ENCODE measurements at places on chromosomes 2 and 18.

DNA sequence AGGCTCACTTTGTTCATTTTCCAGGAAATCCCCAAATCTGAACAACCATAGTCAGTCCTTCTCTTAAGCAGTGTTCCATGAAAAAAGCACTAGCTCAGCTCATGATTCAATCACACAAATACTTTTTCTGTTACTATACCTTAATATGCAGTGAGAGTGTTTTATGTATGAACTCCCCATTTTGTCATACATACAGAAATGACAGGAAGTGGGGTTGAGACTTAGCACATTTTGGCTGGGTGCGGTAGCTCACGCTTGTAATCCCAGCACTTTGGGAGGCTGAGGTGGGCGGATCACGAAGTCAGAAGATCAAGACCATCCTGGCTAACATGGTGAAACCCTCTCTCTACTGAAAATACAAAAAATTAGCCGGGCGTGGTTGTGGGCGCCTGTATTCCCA, 55.2 kb upstream of the DTNB start:
- no peaks in the 10 kb centered on the region for H3K4me1 ChIP-seq
- DNase-seq, result no peak
- H3K4me3 ChIP-seq, result no peak overlapping the region
- no peaks in the 10 kb centered on the region for H3K36me3 ChIP-seq
- H3K27me3 ChIP-seq, result no peaks in the 10 kb centered on the region

DNA sequence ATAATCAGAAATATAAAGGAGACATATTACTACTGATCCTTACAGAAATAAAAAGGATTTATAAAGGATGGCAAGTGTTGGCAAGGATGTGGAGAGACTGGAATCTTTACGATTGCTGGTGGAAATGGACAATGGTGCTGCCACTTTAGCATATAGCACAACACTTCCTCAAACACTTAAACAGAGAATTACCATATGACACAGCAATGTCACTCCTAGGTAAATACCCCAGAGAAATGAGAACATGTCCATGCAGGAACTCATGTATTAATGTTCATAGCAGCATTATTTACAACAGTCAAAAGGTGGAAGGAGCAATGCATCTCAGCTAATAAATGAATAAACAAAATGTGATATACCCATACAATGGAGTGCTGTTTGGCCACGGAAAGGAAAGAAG, 137.5 kb downstream of the NDUFA10 start:
- no peak overlapping the region for H3K4me3 ChIP-seq
- no peaks in the 10 kb centered on the region for H3K36me3 ChIP-seq
- no peaks in the 10 kb centered on the region for H3K4me1 ChIP-seq

GRCh38 chr2:110977403-110977802, 143.3 kb upstream of the BCL2L11 start:
- H3K36me3 ChIP-seq, result no peaks in the 10 kb centered on the region
- no peaks in the 10 kb centered on the region for H3K27me3 ChIP-seq
- H3K4me3 ChIP-seq, result no peak overlapping the region
- DNase-seq, result no peak
- H3K27ac ChIP-seq, result no peak overlapping the region

GRCh38 chr2:145287736-145288135, 767.8 kb upstream of the ZEB2 start:
- DNase-seq, result no peak
- no peak overlapping the region for H3K4me3 ChIP-seq
- H3K36me3 ChIP-seq, result no peaks in the 10 kb centered on the region

DNA sequence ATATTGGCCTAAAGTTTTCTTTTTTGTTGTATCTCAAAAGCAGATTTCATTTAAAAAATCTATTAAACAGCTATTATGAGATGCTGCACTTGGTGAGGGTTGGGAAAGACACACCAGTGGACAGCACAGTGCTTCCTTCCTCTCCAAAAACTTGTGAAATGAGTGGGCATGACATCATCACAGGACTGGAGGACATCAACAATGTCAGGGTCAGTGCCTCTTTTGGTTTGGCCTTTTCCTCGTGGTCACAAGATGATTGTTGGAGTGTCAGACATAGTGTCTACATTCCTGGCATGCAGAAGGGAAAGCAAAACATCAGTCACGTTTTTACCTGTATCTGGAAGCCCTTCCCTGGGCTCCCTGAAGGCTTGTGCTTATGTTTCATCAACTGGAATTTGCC, 49.6 kb downstream of the IL1R2 start:
- H3K27me3 ChIP-seq, result peaks cover 31% of the 10 kb centered on the region
- H3K4me1 ChIP-seq, result no peaks in the 10 kb centered on the region
- no peak for DNase-seq
- no peaks in the 10 kb centered on the region for H3K36me3 ChIP-seq
- no peak overlapping the region for H3K27ac ChIP-seq
- H3K4me3 ChIP-seq, result no peak overlapping the region

- no peaks in the 10 kb centered on the region for H3K36me3 ChIP-seq
- no peaks in the 10 kb centered on the region for H3K27me3 ChIP-seq
- no peaks in the 10 kb centered on the region for H3K4me1 ChIP-seq
Observed at GRCh38 chr18:26003817-26004216, 86.6 kb downstream of the SS18 start.

- no peaks in the 10 kb centered on the region for H3K27me3 ChIP-seq
- H3K36me3 ChIP-seq, result no peaks in the 10 kb centered on the region
- H3K27ac ChIP-seq, result no peak overlapping the region
- H3K4me3 ChIP-seq, result no peak overlapping the region
Observed at GRCh38 chr2:2524348-2524941, 193.4 kb upstream of the MYT1L start.

GRCh38 chr2:202682274-202682673, 47.5 kb downstream of the FAM117B start:
- no peaks in the 10 kb centered on the region for H3K36me3 ChIP-seq
- no peaks in the 10 kb centered on the region for H3K27me3 ChIP-seq
- no peak for DNase-seq
- peaks cover 5% of the 10 kb centered on the region for H3K4me1 ChIP-seq
- H3K27ac ChIP-seq, result no peak overlapping the region

- H3K27ac ChIP-seq, result no peak overlapping the region
- H3K36me3 ChIP-seq, result no peaks in the 10 kb centered on the region
- DNase-seq, result no peak
- no peaks in the 10 kb centered on the region for H3K27me3 ChIP-seq
Observed at GRCh38 chr2:141899740-141900139, 231.1 kb downstream of the LRP1B start.

DNA sequence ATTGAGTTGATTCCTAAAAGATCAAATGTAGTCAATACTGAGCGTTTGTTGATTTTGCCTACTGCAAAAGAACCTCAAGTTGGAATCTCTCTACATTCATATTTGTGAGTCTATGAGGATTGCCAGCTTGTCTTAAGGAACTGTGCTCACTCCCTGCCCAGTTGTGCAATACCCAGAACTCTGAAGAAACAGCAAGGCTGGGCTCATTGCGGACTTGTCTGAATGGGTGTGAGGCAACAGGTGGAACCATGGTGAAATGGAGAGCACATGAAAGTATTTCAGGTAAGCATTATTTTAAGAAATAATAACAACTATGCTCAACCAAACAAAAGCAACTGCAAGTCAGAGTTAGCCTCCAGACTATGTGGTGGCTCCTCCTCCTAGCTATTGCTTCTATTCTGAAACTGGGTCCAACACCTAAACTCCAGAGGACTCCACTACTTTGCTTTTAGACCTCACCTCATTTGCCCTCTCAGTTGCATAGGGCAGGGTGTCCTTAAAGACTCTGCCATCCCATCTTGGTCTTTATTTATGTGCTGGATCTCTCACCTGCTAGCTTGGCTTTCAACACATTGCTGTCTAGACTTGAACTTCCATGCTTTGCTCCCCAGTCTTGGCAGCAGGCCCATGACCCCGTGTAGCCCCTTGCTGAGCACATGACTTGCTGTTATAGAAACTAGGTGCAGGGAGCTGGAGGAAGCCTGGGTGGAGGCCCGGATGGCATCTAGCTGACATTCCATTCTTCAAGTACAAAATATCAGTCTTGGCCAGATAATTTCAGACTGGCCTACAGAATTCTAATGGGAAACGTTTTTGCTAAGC, 94.8 kb upstream of the ARL5A start:
- H3K27ac ChIP-seq, result no peak overlapping the region
- no peaks in the 10 kb centered on the region for H3K4me1 ChIP-seq
- no peaks in the 10 kb centered on the region for H3K36me3 ChIP-seq
- DNase-seq, result no peak
- H3K4me3 ChIP-seq, result no peak overlapping the region
- no peaks in the 10 kb centered on the region for H3K27me3 ChIP-seq

GRCh38 chr2:159030674-159031380, 62.4 kb downstream of the TANC1 start:
- DNase-seq, result peak; percentile 23
- H3K27ac ChIP-seq, result peak overlapping the region; percentile 28
- H3K27me3 ChIP-seq, result no peaks in the 10 kb centered on the region
- H3K4me1 ChIP-seq, result peaks cover 22% of the 10 kb centered on the region

DNA sequence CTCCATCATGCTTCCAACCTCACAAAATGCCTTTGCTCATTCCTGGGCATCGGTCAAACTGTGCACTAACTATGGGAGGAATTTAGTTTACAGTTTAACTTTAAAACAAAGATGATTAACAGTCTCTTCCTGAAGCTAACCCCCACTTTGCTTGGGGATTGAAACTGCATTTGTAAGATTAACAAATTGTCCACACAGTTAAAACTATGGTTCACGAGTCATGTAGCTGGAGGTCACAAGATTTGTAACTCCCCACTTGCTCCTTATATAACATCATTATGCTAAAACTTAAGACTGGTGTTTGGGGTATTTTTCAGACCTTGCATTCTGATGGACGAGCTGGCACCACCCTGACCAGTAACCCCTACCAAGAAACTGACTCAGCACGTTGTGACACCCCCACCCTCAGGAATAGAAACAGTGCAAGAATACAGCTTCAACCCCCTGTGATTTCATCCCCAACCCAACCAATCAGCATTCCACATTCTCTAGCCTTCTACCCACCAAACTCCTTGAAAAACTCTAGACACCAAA, 252.3 kb downstream of the MBD5 start:
- no peak for DNase-seq
- no peaks in the 10 kb centered on the region for H3K27me3 ChIP-seq
- no peak overlapping the region for H3K4me3 ChIP-seq
- H3K36me3 ChIP-seq, result no peaks in the 10 kb centered on the region
- no peak overlapping the region for H3K27ac ChIP-seq
- H3K4me1 ChIP-seq, result no peaks in the 10 kb centered on the region

GRCh38 chr2:207839028-207839427, 69.3 kb upstream of the FZD5 start:
- no peaks in the 10 kb centered on the region for H3K4me1 ChIP-seq
- H3K27me3 ChIP-seq, result no peaks in the 10 kb centered on the region
- DNase-seq, result no peak
- H3K36me3 ChIP-seq, result no peaks in the 10 kb centered on the region

GRCh38 chr2:161946489-161947107, 127.4 kb downstream of the DPP4 start:
- no peak overlapping the region for H3K27ac ChIP-seq
- no peaks in the 10 kb centered on the region for H3K4me1 ChIP-seq
- H3K4me3 ChIP-seq, result no peak overlapping the region
- no peaks in the 10 kb centered on the region for H3K36me3 ChIP-seq

DNA sequence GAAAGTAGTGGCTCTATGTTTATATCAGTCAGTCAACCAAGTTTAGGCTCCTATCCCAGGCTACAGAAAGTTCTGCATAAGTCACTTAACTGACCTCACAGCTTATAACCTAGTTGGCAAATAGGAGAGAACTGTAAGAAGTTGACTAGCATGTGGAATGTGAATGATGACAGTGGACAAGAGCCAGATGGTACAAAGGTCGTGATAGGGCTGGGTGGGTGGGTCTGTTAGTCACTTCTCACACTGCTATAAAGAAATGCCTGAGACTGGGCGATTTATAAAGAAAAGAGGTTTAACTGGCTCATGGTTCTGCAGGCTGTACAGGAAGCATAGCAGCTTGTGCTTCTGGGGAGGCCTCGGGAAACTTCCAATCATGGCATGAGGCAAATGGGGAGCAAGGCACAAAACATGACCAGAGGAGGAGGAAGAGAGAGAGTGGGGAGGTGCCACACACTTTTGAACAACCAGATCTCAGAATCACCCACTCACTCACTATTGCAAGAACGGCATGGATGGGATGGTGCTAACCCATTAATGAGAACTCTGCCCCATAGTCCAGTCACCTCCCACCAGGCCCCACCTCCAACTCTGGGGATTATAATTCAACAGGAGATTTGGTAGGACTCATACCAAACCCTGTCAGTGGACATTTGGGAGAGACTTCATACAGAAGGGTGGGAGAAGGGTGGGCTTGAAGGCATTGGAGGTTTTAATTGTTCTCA, 68.8 kb downstream of the LTBP1 start:
- no peaks in the 10 kb centered on the region for H3K4me1 ChIP-seq
- H3K36me3 ChIP-seq, result no peaks in the 10 kb centered on the region
- no peak overlapping the region for H3K4me3 ChIP-seq

- H3K27me3 ChIP-seq, result no peaks in the 10 kb centered on the region
- H3K27ac ChIP-seq, result no peak overlapping the region
- no peaks in the 10 kb centered on the region for H3K36me3 ChIP-seq
- no peaks in the 10 kb centered on the region for H3K4me1 ChIP-seq
- no peak overlapping the region for H3K4me3 ChIP-seq
Observed at GRCh38 chr2:213868526-213868925, 542.3 kb upstream of the VWC2L start.

DNA sequence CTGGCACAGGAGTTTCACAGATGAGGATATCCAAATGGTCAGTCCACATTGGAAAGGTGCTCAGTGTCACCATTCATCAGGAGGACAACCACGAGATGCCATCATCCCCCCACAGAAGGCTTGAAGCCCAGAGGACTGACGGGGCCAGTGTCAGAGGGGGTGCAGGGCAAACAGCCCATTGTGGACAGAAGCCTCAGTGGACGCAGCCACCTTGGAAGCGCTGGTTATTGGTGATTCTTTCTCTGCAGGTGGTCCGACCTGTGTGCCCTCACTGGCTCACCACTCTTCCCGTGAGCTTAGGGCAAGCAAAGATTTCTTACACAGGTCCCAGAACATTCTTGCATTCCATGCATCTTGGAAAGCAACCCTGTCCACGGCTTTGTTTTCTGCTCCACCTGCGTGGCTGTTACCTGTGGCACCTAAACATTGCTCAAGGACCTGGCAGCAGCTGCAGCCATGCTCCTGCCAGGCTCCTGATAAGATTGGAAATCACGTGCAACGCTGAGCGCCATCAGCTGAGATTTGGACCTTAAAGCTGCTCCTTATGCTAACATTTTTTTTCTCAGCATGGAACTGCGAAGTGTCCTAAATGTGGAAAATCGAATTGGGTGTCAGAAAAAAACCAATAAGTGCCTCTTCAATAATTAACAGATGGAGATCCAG, 110.9 kb upstream of the CTDP1 start:
- no peaks in the 10 kb centered on the region for H3K36me3 ChIP-seq
- no peak overlapping the region for H3K27ac ChIP-seq
- no peak overlapping the region for H3K4me3 ChIP-seq
- DNase-seq, result no peak
- H3K27me3 ChIP-seq, result no peaks in the 10 kb centered on the region

DNA sequence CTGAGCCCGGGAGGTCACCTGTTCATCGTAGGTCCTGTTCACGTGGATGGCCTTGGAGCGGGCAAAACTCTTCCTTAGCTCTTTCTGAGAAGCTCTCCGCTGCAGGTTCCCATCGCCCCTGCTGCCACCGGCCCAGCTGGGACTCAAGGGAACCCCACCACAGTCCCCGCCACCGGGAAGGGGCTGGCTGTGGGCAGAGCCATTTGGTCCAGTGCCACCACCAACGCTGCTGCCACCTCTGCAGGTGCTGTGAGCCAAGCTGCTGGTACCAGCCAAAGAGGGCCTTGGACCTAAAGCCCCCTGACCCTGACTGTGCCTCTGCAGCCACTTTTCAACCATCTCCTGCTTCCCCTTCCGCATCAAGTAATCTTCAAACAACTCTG, 586 bp downstream of the PDE11A start:
- peak overlapping the region; percentile 41 for H3K27ac ChIP-seq
- H3K36me3 ChIP-seq, result no peaks in the 10 kb centered on the region
- H3K4me3 ChIP-seq, result peak overlapping the region; percentile 68

Measured in HCT116 (cell line).